ENCODE measurements at places on chromosomes 3 and 15. TPM values are rescaled to one million over a fixed set of nuclear protein-coding genes. Genes with fewer than 3 reads are reported as not detected.

Gene ZNF774
- total RNA-seq: 0.99 TPM

Gene CD96
- 97.9 TPM for total RNA-seq

DNA sequence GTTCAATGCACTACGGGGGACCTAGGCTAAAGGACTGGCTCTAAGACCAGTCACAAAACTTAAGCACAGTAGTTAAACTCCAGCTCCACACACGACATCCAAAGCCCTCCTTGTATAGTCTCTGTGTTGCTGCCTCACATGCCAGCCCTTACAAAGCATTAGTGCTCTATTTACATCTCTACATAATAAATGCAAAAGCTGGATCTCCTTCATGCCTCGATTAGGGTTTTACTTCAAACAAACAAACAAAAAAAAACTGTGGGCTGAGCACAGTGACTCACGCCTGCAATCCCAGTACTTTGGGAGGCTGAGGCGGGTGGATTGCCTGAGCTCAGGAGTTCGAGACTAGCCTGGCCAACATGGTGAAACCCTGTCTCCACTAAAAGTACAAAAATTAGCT lies 9.6 kb downstream of the PGBD4 start:
- no peak for DNase-seq

DNA sequence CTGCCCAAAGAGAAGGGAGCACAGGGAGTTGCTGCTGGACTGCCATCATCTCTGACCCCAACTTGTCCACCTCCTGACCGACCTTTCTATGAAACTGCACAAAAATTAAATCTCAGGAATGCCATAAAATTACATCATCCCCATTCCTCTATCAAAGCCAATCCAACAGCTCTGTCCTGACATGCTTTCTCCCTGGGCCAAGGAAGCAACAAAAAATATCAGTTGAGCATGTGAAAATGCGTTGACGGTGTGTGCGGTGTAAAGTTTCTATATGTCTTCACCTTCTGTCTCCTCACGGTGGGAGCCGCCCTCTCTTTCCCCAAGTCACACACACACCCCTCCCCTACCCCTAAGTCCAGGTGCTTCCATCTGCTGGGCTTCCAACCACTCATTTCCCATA lies 3.6 kb upstream of the ZNF774 start:
- no peak for DNase-seq

Gene EXD1
- not detected for total RNA-seq

- DNase-seq: no peak
Measured at GRCh38 chr15:101427606-101428487, 61.7 kb downstream of the PCSK6 start.

Gene ZNF662
- not detected for total RNA-seq

GRCh38 chr15:99931703-99932603 lies 198.7 kb upstream of the LYSMD4 start:
- no peak for DNase-seq

Gene HRG
- total RNA-seq: not detected

GRCh38 chr3:122555275-122556071 lies 8.6 kb downstream of the PARP9 start:
- DNase-seq: no peak

Gene TRIM71
- 0.02 TPM for total RNA-seq

Gene LINGO1
- total RNA-seq: not detected

DNA sequence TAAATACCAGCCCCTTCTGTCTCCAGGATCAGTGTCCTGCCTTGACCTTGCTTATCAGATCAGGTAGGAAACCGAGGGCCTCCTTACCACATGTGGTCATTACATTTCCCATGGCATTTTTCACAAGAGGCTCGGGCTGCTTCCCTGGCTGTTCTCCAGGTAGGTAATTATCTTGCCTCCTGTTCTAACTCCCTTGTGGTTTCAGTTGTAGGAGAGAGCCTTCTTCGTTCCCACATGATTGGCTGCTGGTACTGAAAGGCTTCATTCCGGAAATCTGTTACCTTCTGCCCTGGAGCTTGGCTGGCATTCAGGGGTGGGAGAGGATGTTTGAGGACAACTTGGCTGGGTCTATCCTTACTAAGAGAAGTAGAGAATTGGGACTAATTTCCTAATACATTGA lies 46.8 kb upstream of the RORA start:
- no peak for DNase-seq

Gene FMN1
- 4.5 TPM for total RNA-seq

DNA sequence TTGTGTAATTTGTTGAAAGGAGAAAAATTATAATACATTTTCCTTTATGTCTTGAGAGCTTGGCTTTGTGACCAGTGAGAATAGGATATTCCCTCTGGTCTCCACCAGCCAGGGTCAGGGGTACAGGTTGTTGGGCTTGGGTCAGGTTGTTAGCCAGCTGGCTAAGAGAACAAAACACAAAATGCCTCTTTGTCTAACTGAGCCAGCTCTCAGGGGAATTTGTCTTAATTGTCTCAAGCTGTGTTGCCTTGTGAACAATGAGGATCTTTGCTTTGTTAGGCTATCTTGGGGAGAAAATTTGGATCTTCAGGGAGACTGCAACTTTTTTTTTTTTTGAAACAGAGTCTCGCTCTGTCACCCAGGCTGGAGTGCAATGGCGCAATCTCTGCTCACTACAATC lies 17.7 kb upstream of the GK5 start:
- DNase-seq: no peak

- no peak for DNase-seq
Measured at GRCh38 chr3:152155246-152156020, 113.3 kb upstream of the MBNL1 start.

DNA sequence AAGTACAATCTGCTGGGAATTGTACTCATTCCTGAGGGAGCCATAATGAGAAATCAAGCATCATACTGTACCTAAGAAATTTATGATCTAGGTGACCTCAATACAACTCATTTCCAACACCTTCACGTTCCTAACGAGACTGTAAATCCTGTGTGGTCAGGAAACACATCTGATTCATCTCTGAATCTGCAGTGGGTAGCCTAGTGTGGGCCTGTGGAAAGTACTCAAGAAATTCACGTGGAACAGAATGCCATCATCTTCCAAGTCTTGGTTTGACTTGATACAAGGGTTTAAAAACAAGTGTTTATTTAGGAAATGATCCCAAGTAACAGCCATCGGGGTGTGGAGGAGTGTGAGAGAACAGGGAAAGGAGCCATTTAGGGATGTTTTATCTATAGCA lies 568.9 kb downstream of the EDEM1 start:
- no peak for DNase-seq

Gene APOD
- total RNA-seq: 0.54 TPM

DNA sequence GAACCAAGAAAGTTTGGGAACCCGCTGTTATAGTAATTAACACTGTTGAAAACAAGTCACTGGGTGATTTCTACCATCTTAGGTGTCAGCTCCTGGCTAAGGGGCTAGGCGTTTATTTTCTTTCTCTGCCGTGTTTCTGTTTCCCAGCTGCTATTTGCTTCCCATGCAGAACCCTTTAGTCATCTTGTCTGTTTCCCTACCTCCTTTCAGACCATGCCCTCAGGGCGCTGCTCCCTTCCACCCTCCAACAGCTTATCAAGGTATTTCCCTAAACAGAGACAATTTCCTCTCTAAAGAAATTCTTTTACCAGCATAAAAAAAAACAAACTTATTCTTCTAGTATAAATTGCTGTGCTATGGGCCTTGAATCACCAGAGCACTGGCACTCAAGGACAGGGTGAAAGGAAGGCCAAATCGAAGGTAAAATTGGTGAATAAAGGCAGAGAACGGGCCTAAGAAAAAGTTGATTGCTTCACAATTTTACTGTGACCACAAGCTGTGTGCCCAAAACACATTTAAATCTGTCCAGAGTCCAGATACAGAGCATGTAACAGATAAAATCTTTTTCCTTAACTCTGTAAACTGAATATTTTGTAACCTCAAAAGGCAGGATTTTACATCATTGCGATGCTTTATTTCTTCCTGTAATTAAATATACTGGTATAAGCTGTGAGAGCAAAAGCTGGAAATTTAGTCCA lies 319.2 kb downstream of the ZNF621 start:
- no peak for DNase-seq

- no peak for DNase-seq
Measured at GRCh38 chr3:176796371-176796770, 400.9 kb downstream of the TBL1XR1 start.

Gene ADAMTS7
- 1.4 TPM for total RNA-seq

Gene REC114
- not detected for total RNA-seq

Gene IL17RB
- 0.18 TPM for total RNA-seq

DNA sequence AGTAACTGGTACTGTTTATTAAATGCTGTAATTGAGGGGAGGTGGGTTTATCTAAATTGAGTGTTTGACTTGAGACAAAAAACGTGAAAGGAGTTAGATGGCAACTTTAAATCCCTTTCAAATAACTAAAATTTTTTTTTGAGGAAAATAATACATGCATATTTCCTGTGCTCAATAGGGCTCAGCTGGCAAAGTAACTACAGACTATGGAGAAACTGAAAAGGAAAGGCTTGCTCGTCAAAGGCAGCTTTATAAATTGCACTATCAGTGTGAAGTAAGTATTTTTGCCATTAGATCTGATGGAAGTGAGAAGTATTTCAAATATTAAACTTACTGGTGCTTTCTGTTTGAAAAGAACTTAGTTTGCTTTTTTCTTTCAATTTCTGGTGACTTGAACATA lies 72.2 kb downstream of the DZIP3 start:
- no peak for DNase-seq

- no peak for DNase-seq
Measured at GRCh38 chr3:39146083-39146501, 7.3 kb downstream of the CSRNP1 start.

Gene DLEC1
- total RNA-seq: 0.18 TPM

DNA sequence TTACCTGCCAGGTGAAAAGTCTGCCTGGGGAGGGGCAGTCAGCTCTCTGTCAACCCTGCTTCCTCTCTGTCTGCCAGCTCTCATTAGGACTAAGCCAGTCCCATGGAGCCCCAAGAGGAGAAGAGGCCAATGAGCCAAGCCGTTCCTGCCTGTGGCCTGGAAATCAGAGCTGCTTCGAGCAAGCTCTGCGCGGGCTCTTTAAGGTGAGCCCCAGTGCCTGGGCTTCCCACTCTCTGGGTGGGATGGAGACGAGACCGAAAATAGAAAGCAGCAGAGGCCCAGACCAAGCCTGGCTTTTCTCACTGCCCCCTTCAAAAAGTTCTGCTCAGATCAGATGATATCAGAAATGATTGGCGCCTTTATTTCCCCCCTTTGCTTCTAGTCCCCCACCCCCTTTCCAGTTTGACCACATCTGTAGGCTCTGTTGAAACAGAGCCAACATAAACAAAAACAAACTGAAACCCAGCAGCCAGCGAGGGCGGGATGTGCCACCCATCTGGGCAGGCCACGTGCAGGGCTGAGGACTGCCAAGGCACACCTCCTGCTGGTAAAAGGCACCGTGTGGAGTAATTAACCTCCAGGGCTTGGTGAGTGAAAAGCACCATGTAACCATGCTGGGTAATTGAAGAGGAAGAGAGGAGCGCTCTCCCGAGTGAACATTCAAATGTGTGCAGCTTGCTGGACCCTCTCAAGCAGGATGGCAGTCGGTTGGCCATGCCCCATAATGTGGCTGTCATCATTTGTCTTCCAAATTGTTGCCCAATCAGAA lies 471.0 kb upstream of the PROK2 start:
- no peak for DNase-seq

DNA sequence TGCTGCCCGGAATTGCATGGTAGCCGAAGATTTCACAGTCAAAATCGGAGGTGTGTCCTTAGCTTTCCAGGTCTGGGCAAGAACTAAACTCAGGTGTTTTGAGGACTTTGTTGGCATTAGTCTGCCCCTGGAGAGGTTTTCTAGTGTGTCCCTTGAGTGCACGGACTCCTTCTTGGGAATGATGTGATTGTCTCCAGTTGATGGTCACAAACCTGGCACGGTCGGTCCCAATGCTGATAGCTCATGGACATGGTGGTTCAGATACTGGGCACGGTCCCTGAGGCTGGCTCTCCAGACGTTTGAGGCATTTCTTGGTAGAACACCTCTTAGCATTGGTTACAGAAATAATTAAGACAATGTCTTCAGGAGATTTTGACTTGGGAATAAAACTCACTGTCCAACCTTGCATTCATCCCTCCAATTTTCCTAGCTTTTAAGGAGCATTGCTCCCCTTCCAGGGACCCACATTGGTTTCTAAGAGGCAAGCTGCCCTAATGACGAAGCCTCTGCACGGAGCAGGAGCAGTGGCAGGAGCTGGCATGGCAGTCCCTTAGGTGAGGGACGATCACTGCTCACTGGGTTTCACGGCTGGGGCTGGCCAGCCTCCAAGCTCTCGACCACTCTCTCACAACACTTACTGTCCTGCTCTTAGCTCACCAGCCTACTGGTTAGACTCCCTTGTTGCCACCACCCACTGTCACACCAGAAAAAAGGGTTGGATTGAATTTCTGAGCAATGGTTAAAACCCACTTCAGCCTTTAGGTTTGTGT lies 68.1 kb downstream of the PGPEP1L start:
- DNase-seq: no peak

GRCh38 chr3:55827786-55828185 lies 340.7 kb upstream of the WNT5A start:
- no peak for DNase-seq

DNA sequence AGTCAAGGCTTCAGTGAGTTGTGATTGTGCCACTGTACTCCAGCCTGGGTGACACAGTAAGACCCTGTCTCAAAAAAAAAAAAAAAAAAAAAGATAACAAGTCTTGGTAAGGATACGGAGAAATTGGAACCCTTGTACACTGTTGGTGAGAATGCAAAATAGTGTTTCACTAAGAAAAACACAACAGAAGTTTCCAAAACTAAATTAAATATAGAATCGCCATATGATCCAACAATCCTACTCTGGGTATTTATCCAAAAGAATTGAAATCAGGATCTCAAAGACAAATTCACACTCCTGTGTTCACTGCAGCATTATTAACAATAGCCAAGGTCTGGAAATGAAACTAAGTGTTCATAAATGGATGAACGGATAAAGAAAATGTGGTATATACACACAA lies 149.4 kb downstream of the ERC2 start:
- no peak for DNase-seq

Gene MUC20
- 3.6 TPM for total RNA-seq

DNA sequence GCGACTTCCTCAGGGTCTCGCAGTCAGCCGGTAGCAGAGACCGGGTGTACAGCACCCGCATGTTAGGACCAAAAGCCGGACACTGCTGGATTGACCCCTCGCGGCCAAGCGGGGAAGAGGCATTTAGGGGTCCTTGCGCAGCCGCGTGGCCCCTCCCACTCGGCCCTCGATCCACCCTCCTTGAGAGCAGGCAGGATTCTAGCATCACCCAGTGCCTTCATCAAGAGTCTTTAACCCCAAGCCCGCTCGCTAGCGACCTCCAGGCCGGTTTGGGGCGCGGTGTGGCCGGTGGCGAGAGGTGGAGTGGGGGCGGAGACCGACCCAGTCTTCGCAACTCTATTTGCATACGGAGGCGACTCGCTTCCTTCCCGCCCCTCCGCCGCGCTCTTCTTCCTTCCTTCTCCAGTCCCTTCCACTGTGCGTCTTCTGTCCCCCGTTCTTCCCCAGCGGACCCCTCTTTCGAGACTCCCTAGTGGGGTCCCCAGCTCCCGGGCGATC lies at the start of gene ST6GAL1:
Gene ST6GAL1, plus strand, starts transcription at position 384 of the 498 bp plus-strand sequence. CDS start 112,178 bp downstream, outside the sequence.
- DNase-seq: peak; percentile 74
